IMR-90 (cell line): ENCODE measurements at places on chromosomes 1 and 21. TPM values are rescaled to one million over a fixed set of nuclear protein-coding genes. Genes with fewer than 3 reads are reported as not detected.

GRCh38 chr1:202501281-202501680 lies 152.8 kb downstream of the PPP1R12B start:
- peak; percentile 48 for DNase-seq
- H3K27ac ChIP-seq, result no peak overlapping the region
- peaks cover 5% of the 10 kb centered on the region; the same call in 1 of the 2 replicates for H3K4me1 ChIP-seq
- no peaks in the 10 kb centered on the region for H3K27me3 ChIP-seq

DNA sequence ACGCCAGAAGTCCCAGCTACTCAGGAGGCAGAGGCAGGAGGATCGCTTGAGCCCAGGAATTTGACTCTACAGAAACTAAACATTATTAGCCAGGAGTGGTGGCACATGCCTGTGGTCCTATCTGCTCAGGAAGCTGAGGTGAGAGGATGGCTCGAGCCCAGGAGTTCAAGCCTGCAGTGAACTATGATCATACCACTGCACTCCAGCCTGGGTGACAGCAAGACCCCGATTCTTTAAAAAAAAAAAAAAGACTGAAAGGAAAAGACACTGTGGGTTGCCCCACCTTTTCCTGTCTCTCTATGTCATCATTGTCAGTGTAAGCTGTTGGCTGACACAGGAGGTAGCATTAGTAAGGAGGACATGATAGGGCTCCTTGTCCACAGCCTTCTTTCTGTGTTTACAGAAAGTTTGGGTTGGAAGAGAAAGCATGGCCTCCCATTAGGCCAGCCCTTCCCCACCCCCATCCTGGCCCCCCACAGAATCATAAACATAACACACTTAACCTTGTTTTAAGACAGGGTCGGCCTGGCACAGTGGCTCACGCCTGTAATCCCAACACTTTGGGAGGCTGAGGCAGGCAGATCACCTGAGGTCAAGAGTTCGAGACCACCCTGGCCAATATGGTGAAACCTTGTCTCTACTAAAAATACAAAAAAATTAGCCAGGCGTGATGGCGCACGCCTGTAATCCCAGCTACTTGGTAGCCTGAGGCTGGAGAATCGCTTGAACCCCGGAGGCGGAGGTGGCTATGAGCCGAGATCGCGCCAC lies 20.6 kb upstream of the RCAN3 start:
- no peak for DNase-seq
- H3K36me3 ChIP-seq, result no peaks in the 10 kb centered on the region
- H3K4me3 ChIP-seq, result no peak overlapping the region
- no peaks in the 10 kb centered on the region; the same call in 1 of the 2 replicates for H3K27me3 ChIP-seq
- no peaks in the 10 kb centered on the region for H3K4me1 ChIP-seq

DNA sequence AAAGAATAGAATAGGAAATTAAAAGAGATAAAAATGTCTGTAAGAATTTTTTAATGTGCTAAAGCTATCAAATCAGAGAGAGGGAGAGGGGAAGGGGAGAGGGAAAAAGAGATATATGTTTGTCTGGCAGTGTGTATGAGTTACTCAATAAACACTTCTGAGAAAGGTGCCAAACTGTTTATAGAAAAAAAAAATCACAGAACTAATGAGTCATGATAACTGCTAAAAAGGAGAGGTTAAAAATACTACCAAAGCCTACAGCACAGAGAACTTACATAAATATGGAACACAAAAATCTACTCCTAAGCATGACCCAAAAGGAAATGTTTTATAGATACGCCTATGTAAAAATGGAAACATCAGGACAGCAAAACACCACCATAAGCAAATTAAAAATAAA lies 45.4 kb downstream of the SELENOF start:
- H3K36me3 ChIP-seq, result peaks cover 4% of the 10 kb centered on the region
- peak; percentile 7 for DNase-seq
- H3K4me3 ChIP-seq, result no peak overlapping the region
- H3K27me3 ChIP-seq, result no peaks in the 10 kb centered on the region

- no peaks in the 10 kb centered on the region for H3K27me3 ChIP-seq
- H3K4me1 ChIP-seq, result no peaks in the 10 kb centered on the region
- H3K36me3 ChIP-seq, result no peaks in the 10 kb centered on the region
- H3K4me3 ChIP-seq, result no peak overlapping the region
- DNase-seq, result peak; percentile 52
Measured at GRCh38 chr1:215911406-215911968, 344.4 kb downstream of the KCTD3 start.

DNA sequence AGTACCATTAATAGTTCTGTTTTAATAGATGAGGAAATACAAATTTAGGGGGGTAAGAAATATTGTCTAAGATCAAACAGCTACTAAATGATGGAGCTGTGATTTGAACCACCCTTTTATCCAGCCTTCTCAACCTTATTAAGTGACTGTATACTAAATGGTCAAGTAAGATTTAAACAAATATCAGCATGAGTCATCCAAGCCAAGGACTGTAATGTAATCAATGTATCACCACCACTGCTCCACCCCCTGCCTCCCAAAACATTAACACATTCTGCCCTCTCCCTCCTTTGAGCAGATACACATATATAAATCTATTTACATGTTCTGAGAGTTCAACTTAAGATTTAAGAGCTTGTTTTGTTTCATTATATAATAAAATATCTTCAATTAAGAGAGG lies 58.9 kb downstream of the LRRC40 start:
- peak; percentile 78 for DNase-seq
- H3K4me1 ChIP-seq, result no peaks in the 10 kb centered on the region
- no peaks in the 10 kb centered on the region for H3K36me3 ChIP-seq
- H3K27me3 ChIP-seq, result no peaks in the 10 kb centered on the region
- no peak overlapping the region for H3K27ac ChIP-seq

GRCh38 chr1:6467744-6468688 lies 2.0 kb upstream of the TNFRSF25 start:
- H3K4me3 ChIP-seq, result no peak overlapping the region
- H3K4me1 ChIP-seq, result no peaks in the 10 kb centered on the region
- no peaks in the 10 kb centered on the region for H3K27me3 ChIP-seq

DNA sequence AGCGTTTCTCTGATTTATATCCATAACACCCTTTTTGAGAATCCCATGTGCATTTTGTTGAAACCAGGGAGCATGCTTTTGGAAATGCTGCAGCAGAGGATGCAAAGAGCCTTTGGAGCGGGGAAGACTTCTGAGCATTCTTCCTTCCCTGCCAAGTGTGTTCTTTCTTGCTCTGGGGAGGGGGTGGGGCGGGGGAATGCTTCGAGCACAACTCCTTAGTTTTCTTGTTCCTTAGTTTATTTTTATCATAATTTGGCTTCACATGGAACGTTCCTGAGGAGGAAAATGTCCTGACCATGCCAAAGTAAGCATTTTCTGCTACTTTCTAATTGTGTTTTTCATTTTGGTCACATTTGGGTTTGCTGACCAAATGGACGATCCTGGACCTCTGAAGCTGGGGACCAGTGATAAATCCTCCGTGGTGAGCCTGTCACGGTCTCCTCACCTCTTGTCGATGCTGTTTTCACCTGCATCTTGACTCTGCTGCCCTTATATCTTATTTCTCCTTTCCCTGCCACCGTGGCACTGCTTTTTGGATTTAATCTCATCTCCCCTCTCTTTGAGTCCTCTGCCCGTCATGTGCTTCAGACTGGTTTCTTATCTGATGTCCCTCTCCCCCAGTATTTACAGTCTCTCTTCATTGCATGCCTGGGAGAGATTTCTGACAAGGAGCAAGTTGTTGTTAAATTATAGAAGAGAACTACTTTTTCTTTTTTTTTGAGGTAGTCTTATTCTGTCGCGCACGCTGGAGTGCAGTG lies 2.4 kb downstream of the CTPS1 start:
- H3K4me3 ChIP-seq, result no peak overlapping the region
- H3K36me3 ChIP-seq, result peaks cover 10% of the 10 kb centered on the region
- no peak for DNase-seq
- peak overlapping the region; percentile 61; the same call in 1 of the 2 replicates for H3K27ac ChIP-seq
- peaks cover 28% of the 10 kb centered on the region for H3K4me1 ChIP-seq

DNA sequence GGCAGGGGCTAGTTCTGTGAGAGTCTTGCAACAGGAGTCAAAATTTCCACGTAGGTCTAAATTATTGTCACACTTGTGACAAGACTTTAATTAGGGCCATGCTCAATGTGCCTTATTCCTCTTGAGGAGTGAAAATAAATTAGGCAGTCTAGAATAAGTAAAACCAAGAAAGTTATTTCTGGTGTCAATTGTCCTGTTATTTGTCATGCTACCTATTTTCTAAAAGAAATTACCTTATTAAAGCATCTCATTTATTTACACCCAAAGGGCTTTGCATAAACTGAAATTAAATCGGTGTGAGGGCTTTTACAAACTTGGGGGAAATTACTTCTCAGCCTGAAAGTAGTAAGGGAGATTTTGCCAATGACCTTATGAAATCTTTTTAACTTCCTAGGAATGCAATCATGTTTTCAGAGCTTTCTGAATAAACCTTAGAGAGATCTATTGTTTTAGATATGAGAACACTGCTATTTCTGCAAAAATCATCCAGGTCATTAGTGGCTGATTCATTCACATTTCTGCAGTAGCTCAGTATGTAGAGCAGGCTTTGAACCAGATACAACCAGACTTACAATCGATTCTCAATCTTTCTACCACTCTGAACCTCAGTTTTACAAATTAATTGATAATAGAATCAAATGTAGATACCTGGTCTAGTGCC lies 221.2 kb upstream of the SAMSN1 start:
- H3K4me1 ChIP-seq, result no peaks in the 10 kb centered on the region
- no peak overlapping the region for H3K27ac ChIP-seq
- H3K27me3 ChIP-seq, result no peaks in the 10 kb centered on the region
- DNase-seq, result no peak
- no peaks in the 10 kb centered on the region for H3K36me3 ChIP-seq

GRCh38 chr1:206030191-206030590 lies 6.5 kb upstream of the CTSE start:
- H3K27me3 ChIP-seq, result peaks cover 36% of the 10 kb centered on the region
- no peak for DNase-seq
- H3K4me1 ChIP-seq, result no peaks in the 10 kb centered on the region

- no peaks in the 10 kb centered on the region for H3K36me3 ChIP-seq
- H3K27ac ChIP-seq, result no peak overlapping the region
- no peaks in the 10 kb centered on the region for H3K4me1 ChIP-seq
- no peak for DNase-seq
- H3K4me3 ChIP-seq, result no peak overlapping the region
Measured at GRCh38 chr21:27258742-27259448, 292.0 kb upstream of the ADAMTS5 start.

DNA sequence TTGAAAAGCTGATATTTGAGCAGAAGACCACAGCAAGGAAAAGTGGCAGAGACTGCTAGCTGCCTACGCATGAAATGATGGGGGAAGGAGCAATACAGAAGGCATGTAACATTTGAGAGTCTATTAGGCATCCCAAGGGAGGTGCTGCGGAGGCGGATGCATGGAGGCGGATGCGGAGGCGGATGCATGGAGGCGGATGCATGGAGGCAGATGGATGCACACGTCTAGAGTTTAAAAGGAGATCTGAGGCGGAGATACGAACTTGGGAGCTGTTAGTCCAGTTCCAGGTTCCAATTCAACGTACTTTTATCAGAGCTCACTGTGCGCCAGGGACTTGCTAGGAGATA lies 744 bp upstream of the DDX20 start:
- H3K4me1 ChIP-seq, result peaks cover 4% of the 10 kb centered on the region
- peak overlapping the region; percentile 85 for H3K4me3 ChIP-seq
- H3K36me3 ChIP-seq, result no peaks in the 10 kb centered on the region
- H3K27me3 ChIP-seq, result no peaks in the 10 kb centered on the region

Gene AGBL4
- total RNA-seq, result not detected in 2 replicates

Gene TRAF5
- total RNA-seq, result 10.0 and 13.1 TPM in 2 replicates

Gene SPTA1
- total RNA-seq, result not detected in 2 replicates

Gene RBM11
- total RNA-seq, result under 0.01 and 0.18 TPM in 2 replicates

Gene ALG14
- total RNA-seq, result 1.4 and 2.0 TPM in 2 replicates

Gene GREM2
- 3.0 and 5.0 TPM in 2 replicates for total RNA-seq

Gene FCRL2
- total RNA-seq, result not detected in 2 replicates
